AML-193 (cell line): ENCODE measurements at places on chromosomes 6 and 20.
A peak's percentile ranks its signal among the peaks of the same experiment; 100 is the strongest.

DNA sequence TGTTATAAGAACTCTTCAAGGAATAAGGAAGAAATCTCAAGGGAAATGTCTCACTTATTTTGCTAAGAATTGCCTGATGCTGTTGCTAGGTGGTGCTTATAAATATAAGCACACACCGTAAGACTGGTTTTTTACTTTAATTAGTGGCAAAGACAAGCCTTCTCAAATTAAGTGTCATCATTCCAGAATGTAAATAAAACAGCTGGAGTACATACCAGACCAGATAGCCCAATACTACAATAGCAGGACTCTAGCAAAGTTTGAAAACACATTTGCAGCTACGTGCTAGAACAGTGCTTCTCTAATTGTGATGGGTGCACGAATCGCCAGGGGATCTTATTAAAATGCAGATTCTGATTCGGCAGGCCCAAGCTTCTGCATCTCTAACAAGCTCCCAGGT is 6.8 kb downstream of the CNKSR3 start:
- DNase-seq, result no peak

DNA sequence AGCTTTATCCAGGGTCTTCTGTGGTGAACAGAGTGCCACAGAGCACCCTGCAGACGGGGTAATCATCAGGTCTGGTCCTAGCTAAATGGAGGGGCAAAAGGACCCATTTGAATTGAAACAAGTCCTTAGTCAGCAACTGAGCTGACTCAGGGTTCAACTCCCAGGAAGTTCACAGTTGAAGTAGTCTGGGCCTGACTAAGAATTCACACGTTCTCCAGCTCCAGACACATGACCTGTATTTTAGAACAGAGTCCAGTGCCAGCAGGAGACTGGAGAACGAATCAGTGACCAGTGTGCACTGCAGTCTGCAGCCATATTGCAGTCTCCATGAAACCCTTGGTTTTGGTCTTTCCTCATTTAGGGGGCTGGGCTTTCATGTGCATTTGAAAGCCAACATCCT is 85.2 kb downstream of the ELOVL4 start:
- no peak for DNase-seq

GRCh38 chr6:83976871-83977270 is 56.7 kb upstream of the MRAP2 start:
- DNase-seq, result no peak

DNA sequence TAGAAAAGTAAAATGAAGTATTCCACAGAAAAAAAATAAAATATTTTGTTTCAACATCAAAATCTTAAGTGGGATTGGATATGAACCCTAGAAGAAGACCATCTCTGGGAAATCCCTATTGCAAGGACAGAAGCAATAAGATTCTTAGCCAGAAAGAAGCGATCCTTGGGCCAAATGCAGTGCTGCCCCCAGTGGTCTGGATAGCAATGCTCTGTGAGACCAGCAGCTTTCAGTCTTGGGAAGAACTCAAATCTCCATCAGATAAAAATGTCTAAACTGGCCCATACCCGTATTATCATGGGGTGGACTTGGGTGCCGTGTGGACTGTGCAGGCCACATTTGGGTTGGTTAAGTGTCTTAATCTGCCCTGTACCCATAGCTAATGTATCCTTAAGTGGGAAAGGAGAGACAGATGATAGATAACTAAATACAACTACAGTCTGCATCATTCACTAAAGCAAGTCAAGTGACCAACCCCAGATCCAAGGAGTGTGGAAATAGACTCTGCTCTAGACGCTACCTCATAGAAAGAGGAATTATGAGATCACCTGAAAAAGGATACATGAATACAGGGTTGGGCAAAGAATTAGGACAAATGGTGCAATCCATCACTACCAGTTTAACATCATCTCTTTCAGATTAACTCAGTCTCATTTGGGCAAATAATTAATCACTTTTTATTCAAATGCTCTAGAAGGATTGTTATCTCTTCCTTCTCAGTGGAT is 38.9 kb upstream of the SNAP25 start:
- DNase-seq, result no peak

DNA sequence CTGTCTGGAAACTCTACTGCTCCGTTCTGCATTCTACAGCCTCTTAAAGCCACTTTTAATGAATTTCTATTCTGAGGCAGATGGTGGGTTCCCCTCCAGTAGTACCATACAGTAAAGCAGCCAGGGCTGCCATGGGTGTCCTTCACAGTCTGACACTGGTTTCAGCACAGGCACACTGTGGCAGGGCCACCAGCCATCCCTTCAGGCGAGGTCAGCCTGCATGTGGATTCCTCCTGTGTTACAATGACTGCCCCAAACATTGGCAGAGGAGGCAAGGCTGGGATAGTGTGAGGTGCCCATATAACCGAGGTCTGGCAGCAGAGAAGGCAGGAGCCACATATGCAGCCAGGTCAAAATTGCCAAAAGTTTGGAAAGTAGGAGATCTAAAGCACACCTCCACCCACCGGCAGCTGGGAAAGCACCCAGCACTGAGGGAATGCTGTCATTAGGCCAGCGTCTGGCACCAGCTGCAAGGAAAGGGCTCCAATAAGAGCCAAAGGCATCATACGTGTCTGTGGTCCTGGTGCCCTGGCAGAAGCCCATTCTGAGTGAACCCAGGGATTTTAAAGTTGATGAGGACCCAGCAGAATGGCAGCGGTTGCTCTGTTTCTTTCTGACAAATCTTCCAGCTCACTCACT is 24.0 kb downstream of the STK35 start:
- DNase-seq, result no peak

GRCh38 chr6:45419571-45420082 is 41.9 kb upstream of the SUPT3H start:
- DNase-seq, result peak; percentile 85

GRCh38 chr6:111761783-111762312 is 111.4 kb downstream of the FYN start:
- DNase-seq, result no peak

DNA sequence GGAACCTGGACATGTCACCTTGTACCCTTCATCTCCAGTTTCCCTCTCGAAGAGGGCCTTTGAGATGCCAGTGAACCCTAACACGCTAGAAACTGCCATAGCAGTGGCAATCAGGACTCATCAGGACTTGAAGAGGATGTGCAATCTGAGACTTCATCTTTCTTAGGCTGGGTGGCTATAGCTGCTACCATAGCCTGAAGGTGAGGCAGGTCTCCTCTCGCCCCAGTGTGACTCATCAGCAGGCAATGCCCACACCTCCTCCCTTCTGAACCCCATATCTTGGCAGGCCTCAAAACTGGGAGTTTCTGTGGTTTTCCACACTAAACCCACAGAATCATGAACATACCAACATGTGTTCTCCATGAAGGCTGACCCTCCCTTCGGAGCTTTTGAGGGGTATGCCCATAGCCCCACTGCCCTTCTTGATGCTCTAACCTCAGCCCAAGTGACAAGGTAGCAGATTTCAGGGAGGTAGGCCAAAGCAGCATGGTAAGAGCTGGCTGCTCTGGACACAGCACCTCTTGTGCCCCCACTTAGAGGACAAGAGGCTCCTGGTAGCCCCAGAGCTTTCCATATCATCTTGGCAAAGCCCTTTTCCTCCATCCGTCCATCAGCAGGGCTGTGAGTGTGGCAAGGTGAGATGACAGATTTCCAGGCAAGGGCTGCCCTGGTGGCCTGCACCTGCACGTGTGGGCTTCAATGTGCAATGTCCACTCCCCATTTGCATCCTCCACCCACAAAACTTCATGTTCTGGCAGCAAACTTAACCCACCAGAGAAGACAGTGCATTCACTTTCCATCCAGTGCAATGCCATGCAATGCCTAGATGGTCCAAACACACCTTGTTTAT is 2.6 kb downstream of the BLCAP start:
- DNase-seq, result no peak

DNA sequence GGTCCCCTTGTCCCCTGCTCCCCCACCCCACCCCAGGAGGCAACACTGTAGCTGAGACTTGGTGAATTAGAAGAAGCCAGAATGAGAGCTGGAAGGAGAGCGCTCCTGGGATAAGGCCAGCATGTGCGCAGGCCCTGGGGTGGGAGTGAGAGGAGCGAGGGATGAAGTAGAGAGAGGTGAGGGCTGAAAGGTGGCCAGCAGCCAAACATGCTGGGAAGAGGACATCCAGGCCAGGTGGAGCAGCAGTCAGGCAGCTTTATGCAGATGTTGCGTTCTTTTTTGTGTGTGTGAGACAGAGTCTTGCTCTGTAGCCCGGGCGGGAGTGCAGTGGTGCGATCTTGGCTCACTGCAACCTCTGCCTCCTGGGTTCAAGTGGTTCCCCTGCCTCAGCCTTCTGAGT is 2.2 kb upstream of the BPIFB1 start:
- no peak for DNase-seq

DNA sequence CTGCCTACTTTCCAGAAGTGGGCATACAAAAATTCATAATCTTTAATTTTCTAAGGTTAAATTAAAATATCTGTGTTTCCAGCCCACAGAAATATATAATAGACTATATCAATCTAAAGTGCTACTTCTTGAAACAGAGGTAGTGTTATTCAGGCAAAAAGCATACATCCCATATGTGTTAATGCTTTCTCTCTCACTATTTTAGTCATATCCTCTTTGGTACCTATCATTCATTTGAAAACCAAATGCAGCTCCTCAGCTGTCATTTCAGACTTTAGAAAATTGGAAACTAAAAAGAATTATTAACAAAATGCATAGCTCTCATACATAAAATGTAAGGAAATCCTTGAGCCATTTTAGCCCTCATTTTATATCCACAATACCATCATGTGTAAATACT is 925 bp downstream of the FHL5 start:
- no peak for DNase-seq

- DNase-seq, result peak; percentile 100
Measured at GRCh38 chr6:13302751-13303667, 25.3 kb downstream of the TBC1D7 start.

DNA sequence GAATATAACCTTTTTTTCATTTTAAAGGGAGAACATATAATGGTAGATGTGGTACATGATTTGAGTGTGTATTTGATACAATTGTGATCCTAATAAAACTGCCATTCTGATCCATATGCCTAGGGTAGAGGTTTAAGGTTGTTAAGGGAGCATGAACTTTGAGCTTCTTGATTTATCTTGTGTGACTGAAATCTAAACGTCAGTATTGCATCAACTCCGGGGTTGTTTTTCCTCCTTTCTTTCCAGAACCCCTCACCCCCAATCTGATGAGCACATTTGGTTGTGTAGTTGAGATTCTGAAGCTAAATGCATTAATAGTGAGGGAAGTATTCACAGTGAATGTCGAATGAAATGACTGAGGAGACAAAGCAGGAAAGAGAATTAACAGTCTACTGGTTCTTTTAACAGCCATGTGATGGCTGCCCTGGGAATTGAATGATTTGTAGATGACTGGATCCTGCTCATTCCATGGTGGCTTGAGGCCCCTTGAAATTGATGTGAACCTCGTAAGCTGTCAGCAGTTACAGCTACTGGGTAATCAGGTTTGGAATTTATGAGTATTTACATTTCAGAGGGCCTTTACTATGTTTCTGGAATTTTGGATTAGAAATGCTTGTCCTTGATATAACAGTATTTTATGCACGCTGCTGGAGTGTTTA is 44.8 kb downstream of the FARS2 start:
- no peak for DNase-seq

GRCh38 chr6:35454391-35455110 is 2.4 kb downstream of the FANCE start:
- no peak for DNase-seq

DNA sequence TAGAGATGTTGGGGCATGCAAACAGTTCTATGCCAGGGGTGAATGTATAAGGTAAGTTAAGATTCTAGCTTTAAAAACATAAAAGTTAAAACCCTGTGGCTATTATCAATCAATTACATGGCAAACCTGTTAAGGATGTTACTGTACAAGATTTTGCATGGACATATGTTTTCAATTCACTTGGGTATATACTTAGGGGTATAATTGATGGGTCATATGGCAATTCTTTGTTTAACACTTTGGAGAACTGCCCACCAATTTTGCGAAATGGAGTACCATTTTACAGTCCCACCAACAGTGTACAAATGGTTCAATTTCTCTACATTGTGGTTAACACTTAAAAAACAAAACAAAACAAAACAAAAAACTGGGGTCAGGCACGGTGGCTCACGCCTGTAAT is 9.4 kb upstream of the NCOA3 start:
- no peak for DNase-seq

- no peak for DNase-seq
Measured at GRCh38 chr6:156978948-156979347, 201.8 kb downstream of the ARID1B start.

GRCh38 chr20:2032168-2032567 is 38.3 kb upstream of the PDYN start:
- no peak for DNase-seq

DNA sequence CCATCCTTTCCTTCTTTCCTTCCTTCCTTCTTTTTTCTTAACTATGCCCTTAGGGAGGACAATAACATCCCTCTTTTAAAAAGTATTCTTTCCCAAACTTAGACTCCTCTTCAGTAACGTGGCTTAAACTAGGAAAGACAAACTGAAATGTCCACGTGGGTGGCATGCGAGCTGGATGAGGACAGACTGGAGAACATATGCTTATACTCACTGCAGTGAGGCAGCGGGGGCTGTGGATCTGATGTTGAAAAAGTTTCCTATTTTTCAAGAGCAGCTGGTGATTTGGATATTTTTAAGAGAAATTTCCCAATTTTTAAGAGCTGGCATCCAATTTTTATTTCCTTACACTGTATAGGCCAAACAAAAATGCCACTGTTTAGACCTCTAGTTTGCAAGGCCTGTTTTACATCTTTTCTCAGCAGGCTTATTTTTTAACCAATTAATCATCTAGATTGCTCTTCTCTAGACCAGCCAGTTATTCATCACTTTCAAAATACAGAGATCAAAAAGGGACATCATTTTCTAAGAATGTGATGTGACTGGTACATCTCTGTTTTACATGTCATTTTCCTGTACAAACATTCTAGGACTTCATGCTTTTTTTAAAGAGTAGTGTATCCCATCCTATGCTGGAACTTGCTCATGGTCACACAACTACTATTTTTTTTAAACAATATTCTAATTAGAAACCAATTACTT is 226.5 kb downstream of the BTBD9 start:
- DNase-seq, result no peak

GRCh38 chr6:160408528-160408927 is 60.4 kb downstream of the SLC22A3 start:
- DNase-seq, result no peak

DNA sequence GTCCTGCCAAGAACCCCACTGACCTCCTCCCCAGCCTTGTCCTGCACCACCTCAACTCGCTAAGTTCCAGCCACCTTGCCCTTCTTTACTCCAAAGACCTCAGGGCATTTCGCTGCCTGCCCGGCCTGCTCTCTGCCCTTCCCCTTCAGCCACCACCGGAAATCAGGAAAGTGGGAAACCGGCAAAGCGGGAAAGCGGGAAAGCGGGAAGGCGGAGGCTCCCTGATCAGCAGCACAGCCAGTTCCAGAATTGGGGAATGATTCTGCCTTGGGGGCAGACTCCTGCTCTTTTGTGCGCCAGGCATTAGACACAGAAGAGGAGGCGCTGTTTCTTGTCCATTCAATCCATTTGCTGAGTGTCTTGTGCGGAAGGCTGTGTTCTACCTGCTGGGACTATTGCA is 111.3 kb downstream of the ZDHHC14 start:
- no peak for DNase-seq
